Activated naive CD8-positive, alpha-beta T cell treated with anti-CD3 and anti-CD28 coated beads for 36 hours (primary cell): ENCODE measurements at places on chromosomes 7 and 10. TPM values are rescaled to one million over a fixed set of nuclear protein-coding genes. Genes with fewer than 3 reads are reported as not detected.

GRCh38 chr7:98054585-98054984 is 52.1 kb upstream of the LMTK2 start:
- no peaks in the 10 kb centered on the region for H3K36me3 ChIP-seq
- no peak overlapping the region for H3K4me3 ChIP-seq
- DNase-seq, result no peak
- peaks cover 10% of the 10 kb centered on the region for H3K27me3 ChIP-seq
- no peak overlapping the region for H3K27ac ChIP-seq

GRCh38 chr10:120584786-120585185 is 127.8 kb downstream of the PLPP4 start:
- no peak overlapping the region for H3K27ac ChIP-seq
- no peaks in the 10 kb centered on the region for H3K4me1 ChIP-seq
- peaks cover 3% of the 10 kb centered on the region for H3K27me3 ChIP-seq
- DNase-seq, result no peak
- H3K36me3 ChIP-seq, result no peaks in the 10 kb centered on the region

The DENND11 gene
- 29.9 TPM for total RNA-seq

The FOXP2 gene
- not detected for total RNA-seq

DNA sequence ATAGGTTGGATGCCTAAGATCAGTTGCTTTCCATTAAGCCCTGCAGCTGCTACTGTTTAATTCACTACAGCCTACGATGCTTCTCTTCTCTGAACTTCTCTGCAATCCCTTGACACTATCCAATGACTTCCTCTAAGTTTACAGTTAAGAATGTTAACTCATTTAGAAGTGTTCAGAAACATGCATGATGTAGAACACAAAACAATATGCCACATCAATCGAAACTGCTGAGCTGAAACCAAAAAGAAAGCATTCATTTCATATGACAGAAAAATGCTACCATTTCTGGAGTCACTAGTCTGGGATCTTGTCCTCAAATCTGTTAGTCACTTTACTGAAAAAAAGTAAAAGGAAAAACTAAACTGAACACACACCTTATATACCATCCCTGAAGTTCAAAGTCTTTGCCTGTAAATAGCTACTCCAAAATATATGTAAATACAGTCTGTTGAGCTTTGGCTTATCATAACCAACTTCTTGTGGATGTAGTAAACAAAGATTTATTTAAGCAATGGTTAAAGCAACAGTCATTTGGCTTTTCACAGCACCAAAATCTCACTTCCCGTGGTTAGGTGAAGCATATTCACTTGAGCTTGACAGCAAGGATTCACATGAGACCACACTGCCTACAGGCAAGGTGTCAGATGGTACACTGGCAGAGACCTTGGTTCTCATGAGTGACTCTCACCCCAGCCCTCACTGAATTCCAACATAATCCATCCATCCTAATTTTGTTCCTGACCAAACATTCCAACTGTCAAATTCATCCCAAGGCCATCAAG is 187.0 kb downstream of the PPP1R17 start:
- no peak overlapping the region for H3K4me3 ChIP-seq
- DNase-seq, result no peak
- no peaks in the 10 kb centered on the region for H3K27me3 ChIP-seq
- no peaks in the 10 kb centered on the region for H3K36me3 ChIP-seq
- H3K4me1 ChIP-seq, result no peaks in the 10 kb centered on the region
- no peak overlapping the region for H3K27ac ChIP-seq

DNA sequence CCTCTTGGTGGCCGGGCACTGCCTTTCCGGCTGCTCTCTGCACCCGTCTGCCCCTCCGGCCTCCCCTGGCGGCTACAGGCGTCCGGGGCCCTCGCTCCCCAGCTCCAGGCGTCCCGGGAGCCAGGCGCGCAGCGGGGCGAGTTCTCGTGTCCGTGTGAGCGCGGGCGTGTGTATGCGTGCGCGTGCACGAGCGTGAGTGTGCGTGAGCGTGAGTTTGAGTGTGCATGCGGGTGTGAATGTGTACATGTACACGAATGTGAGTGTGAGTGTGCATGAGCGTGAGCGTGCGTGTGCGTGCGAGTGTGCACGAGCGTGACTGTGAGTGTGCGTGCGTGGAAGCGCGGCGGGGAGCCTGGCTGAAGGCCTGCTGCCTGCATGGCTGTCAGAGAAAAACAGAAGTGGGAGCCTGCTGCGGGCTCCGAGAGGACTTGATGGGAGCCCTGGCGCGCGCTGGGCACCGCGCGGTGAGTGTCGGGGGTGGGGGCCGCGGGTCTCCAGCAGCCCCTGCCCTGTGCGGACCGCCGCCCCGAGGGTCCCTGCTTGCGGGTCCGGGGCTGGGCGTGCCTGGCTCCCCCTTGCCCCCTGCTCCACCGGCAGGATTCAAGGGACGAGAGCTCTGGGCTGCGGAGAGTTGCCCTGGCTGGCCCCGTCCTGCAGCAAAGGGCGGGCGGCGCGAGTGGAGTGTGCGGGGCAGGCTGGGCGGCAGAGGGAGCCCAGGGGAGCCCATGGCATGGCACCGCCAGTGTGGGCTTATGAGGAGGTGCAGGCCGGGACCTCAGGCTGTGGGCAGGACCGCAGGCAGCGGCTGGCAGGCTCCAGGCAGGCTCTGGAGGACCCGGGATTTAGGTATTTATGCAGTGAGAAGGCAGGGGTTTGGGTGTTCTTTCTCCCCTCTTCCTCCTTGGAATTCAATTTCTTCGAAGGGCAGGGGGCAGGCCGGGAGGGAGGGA is 75.8 kb upstream of the EN2 start:
- no peak overlapping the region for H3K4me3 ChIP-seq
- no peak overlapping the region for H3K27ac ChIP-seq
- DNase-seq, result no peak
- peaks cover 91% of the 10 kb centered on the region for H3K27me3 ChIP-seq
- H3K4me1 ChIP-seq, result peaks cover 14% of the 10 kb centered on the region
- H3K36me3 ChIP-seq, result no peaks in the 10 kb centered on the region

GRCh38 chr7:102393467-102393866 is 2.7 kb upstream of the PRKRIP1 start:
- peaks cover 15% of the 10 kb centered on the region for H3K4me1 ChIP-seq
- no peak overlapping the region for H3K27ac ChIP-seq
- no peak overlapping the region for H3K4me3 ChIP-seq
- H3K27me3 ChIP-seq, result no peaks in the 10 kb centered on the region
- peaks cover 8% of the 10 kb centered on the region for H3K36me3 ChIP-seq
- DNase-seq, result no peak

GRCh38 chr7:116242759-116243158 is 32.4 kb downstream of the TES start:
- H3K4me3 ChIP-seq, result no peak overlapping the region
- no peak overlapping the region for H3K27ac ChIP-seq
- H3K4me1 ChIP-seq, result peaks cover 36% of the 10 kb centered on the region

GRCh38 chr7:93949423-93949822 is 27.9 kb downstream of the GNG11 start:
- no peaks in the 10 kb centered on the region for H3K4me1 ChIP-seq
- no peaks in the 10 kb centered on the region for H3K36me3 ChIP-seq
- H3K27ac ChIP-seq, result no peak overlapping the region
- no peaks in the 10 kb centered on the region for H3K27me3 ChIP-seq
- no peak overlapping the region for H3K4me3 ChIP-seq

GRCh38 chr10:10930979-10931743 is 86.5 kb upstream of the CELF2 start:
- DNase-seq, result no peak
- H3K27me3 ChIP-seq, result no peaks in the 10 kb centered on the region
- H3K4me1 ChIP-seq, result no peaks in the 10 kb centered on the region
